Stimulated activated CD8-positive, alpha-beta memory T cell treated with anti-CD3 and anti-CD28 coated beads, Interleukin-4, amount 100 ng/mL, for 4 hours (primary cell): ENCODE measurements at places on chromosomes 5 and 9.

DNA sequence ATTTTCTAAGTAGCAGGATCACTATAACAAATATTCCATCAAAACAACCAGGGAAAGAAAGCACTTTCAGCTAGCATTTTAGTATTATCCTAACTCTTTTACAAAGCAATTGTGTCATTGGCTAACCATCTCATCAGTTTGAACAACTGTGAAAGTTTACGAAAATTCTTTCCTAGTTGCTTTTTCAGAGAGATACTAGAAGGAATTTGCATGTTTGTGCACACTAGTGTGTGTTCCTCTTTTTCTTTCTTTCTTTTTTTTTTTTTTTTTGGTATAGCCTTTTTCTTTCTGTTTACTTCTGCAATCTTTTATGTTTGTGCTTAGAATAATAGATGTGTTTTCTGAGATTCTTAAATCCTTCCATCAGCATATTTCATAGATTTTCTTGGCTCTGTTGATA, 124.7 kb upstream of the SEMA6A start:
- DNase-seq, result no peak

DNA sequence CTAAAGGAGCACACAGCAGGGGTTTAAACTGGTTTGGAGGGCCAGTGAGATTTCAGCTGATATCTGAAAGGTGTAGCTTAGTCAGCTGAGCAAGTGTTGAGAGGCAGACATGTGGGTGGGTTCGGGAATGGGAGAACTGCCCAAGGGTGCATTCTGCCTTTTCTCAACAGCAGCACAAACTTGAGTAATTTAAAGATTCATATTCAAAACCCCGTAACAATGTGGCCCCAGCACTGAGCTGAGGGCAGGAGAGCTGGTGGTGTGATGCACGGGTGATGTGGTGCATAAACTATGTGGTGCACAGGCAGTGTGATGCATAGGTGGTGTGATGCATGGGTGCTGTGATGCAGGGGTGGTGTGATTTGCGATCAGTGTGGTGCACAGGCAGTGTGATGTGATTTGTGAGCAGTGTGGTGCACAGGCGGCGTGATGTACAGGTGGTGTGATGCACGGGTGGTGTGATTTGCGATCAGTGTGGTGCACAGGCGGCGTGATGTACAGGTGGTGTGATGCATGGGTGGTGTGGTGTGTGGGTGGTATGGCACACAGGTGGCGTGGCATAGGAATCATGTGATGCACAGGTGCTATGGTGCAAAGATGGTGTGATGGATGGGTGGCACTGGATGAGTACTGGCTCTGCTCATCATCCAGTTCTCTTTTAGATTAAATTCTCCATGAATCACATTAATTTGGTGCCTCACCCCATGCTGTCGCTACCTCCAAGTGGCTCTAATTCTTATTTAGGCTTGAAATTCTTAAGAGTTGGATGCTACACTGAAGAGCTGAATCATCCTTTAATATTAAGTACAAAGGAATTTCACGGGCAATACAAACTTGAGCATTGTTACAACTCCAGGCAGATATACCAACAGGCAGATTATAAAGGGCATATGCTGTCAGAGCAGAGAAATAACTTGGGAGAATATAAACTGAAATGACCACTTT, 53.6 kb downstream of the DAP start:
- no peak for DNase-seq

DNA sequence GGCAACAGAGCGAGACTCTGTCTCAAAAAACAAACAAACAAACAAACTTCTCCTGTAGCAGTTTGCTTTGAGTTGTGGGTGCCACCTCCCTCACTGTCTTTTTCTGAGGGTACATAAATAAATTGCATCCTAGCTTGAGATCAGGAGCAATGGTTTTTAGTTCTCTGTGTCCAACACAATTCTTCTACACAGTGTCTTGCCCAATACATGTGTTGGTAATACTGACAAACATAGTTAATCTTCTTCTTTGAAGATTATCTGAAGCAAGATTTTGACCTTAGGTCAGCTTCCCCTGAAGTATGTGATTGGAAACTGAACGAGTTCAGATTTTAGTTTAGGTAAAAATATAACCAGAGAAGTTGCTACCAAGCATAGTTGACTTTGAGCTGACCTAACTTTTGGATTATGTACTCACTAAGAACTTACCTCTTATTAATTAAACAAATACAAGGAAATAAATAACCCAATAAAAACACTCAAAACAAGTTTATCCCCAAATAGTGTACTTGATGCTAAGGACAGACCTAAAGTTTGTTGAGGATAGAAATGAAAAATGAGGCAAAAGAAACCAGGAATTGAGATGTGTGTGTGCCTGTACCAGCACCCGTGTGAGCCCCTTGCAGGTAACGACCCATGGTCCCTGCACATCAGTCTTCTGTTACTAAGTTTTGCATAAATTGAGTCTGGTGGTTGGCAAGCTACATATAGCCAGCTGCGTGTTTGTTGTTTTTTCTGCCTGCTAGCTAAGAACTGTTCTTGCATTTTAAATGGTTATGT, 16.2 kb downstream of the TJP2 start:
- DNase-seq, result no peak

DNA sequence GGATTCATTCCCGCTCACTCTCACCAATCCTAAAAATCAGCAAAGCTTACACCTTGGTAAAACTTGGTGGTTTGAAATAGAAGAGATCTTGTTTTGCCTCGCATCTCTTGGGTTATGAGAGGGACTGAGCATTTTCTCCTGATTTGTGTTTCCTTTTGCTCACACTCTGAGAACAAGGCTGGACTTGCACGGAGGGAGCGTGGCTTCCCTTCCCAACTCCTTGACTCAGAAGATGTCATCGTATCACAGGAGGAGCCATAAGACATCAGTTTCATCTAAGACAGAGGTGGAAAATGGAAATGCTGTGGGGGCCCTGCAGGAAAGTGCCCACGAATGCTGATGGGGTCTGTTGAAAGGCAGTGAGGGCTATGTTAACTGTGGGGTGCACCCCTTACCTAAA, 37.4 kb downstream of the CTSL start:
- DNase-seq, result no peak

DNA sequence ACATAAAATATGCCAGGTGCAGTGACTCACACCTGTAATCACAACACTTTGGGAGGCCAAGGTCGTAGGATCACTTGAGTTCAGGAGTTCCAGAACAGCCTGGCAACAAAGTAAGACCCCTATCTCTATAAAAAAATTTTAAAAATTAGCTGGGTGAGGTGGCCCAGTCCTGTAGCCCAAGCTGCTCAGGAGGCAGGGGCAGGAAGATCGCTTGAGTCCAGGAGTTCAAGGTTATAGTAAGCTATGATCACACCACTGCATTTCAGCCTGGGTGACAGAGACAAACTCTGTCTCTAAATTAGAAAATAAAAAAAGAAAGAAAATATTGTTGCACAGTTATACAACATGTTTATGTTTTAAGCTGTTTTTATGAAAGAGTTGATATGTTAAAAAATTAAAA, 6.8 kb downstream of the CENPK start:
- DNase-seq, result no peak

DNA sequence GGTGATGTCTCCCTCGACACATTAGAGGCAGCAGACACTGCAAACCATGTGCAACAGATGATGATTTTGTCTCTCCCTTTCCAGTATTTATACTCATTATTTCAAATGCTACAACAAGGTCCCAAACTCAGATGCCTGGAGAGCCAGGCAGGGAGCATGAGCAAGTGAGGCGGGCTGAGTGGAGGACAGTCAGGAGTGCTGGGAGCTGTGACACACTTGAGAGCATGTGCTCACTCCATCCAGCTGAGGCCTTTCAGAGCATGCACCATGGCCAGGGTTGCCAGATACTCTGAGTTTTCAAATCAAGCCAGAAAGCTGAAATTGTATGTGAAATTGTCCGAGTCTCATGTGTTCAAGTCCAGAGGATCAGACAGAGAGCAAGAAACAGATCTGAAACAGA, 55.8 kb upstream of the SLC2A8 start:
- DNase-seq, result no peak

- no peak for DNase-seq
These were observed 141.4 kb downstream of the AOPEP start for GRCh38 chr9:94867842-94868312.

- no peak for DNase-seq
These were observed 33.5 kb upstream of the EBF1 start for GRCh38 chr5:159133041-159133741.

GRCh38 chr5:175001876-175002645, 277.7 kb downstream of the MSX2 start:
- DNase-seq, result no peak

DNA sequence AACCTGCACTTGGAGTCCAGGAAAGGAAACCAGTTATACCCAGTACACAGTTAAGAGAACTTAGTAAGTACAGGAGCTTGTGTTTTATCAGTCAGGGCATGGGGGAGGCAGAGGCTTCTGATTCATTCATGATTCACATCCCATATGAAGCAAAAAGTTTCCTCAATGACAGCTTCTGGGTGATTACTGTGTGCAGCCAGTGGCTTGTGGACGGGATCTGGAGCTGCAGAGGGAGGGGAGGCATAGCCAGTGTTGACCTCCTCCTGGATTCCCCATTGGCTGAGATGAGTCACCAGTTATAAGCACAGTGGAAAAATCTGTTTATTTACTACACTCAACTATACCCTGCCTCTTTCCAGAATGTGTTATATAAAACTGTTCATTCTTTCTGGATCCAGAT, 17.7 kb downstream of the IL31RA start:
- no peak for DNase-seq

DNA sequence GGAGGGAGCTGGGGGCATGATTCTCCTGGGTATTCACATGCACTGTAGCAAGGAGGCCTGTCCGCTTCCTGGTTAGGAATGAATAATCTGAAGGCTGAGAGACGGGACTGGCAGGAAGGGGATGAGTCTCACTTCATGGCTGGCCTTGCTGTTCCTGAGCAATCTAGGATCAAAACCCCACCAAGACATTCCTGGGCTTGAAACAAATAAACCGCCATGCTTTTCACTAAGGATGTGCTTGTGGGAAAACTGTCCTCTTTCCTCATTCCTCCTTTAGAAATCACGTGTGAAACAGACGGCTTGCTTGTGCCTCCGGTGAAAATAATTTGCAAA, 132.8 kb downstream of the MACROH2A1 start:
- no peak for DNase-seq

DNA sequence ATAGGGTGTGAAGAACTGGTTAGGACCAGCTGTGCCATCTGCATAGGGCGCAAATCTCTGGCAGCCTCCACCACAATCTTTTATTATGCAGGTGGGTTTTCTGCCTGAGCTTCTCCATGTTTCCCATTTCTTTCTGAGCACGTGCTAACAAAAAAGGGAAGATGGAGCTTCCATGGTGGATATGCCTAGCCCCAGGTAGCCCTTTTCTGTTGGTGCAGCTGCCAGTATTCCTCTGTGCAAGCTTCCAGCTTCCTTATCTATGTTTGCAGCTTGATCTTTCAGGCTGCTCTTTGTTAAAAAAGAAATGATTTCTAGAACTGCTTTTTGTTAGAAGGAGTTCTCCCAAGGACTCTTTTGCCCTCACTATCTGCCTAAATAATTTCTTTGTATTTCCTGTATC, 95.0 kb upstream of the EPB41L4A start:
- DNase-seq, result no peak

DNA sequence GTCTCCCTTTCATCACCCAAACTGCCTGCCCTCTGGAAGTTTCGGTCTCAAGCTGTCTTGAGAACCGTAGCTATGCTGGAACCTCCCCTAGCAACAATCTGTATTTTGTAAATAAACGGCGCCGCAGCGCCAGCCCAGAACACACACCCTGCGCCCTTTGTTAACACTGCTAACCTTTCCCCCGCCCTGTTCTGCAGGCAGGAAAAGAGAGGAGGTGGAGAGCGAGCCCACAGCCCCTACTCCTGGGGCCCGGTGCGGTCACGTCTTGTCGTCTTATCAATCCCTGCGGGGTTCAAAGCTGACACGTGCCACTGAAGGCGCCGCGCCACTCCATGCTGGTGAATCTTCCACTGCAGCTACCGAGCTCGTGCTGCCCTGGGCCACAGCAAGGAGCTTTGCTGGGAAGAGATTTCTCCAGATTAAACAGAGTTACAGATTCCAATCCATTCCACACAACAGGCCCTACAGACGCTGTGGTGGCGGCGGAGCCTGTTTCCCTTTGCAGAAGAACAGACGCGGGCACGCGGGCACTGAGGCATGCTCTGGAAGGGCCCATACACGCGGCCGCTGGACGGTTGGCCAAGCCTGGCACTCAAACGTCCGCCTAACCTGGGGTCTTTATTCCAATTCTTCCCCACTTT, 25.3 kb downstream of the ZDHHC11B start:
- DNase-seq, result no peak

- DNase-seq, result no peak
These were observed 96.7 kb upstream of the SEMA6A start for GRCh38 chr5:116671211-116671736.

GRCh38 chr5:148808864-148809642, 17.4 kb upstream of the ADRB2 start:
- no peak for DNase-seq

DNA sequence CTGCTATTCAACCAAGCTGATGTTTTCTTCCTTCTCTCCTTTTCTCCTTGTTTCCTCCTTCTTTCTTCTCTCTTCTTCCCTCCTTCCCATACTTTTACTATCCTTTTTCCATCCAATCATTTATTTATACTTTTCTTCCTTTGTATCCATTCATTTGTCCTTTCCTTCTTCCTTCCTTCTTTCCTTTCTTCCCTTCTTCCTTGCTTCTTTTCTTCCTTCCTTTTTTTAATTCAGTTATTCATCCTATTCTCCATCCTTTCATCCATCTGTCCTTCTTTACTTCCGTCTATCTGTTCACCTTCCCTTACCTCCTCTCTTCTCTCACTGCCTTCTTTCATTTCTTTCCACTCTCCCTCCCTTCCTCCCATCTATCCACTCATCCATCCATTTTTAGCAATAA, 24.0 kb upstream of the PPARGC1B start:
- no peak for DNase-seq

- no peak for DNase-seq
These were observed 6.7 kb upstream of the ANKRD18B start for GRCh38 chr9:33517373-33517772.

DNA sequence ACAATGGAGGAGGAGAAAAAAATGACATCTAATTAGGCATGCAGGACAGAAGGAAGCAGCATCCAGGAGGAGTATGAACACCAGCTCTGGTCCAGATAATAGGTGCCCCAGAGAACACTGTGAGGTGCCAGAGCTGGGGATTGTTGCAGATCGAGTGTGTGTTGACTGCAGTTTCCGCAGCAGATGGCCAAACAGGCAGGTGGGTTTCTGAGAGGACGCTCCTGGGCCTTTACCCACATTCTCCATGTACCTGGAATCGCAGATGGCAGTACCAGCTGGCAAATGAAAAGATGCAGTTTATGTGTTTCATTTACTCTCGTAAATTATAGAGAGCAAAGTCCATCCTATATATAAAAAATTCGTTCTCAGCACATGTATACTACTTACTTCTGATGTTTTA, 182.2 kb upstream of the ISL1 start:
- no peak for DNase-seq
